Activated gamma-delta T cell treated with Interleukin-2 at 50 U/mL for 16 hours (primary cell): ENCODE measurements at places on chromosomes 6 and 20.

- no peak for DNase-seq
Observed at GRCh38 chr6:157402996-157403685, 22.2 kb downstream of the ZDHHC14 start.

DNA sequence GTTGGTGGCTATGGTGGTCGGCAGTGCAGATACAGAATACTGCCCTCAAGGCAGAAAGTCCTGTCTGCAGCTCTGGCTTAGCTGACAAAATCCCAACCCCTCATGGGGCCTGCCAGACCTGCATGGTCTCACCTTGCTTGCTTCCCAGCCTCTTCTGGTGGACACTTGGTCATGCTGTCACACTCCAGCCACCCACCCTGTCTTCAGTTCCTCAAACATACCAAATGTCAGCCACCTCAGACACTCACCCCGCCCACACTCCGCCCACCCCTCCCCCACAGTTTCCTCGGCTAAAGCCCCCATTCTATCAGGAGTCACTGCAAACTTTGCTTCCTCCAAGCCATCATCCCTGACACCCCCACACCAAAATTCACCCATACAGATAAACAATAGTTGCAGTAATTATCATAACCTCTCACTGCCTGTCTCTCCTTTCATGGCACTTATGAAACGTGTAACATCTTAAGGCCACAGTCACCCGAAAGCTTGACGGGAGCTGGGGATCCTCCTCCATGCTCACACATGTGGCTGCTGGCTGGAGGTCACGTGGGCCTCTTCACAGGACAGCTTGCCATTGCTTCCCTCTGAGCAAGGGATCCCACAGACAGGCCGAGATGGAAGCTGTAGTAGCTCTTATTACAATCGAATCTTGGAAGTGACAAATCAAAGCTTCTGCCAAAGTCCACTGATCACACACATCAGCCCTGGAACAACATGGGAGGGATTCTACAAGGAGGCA is 202.2 kb downstream of the PTPRT start:
- DNase-seq: no peak

- DNase-seq: no peak
Observed at GRCh38 chr6:6434151-6434550, 113.7 kb upstream of the F13A1 start.

DNA sequence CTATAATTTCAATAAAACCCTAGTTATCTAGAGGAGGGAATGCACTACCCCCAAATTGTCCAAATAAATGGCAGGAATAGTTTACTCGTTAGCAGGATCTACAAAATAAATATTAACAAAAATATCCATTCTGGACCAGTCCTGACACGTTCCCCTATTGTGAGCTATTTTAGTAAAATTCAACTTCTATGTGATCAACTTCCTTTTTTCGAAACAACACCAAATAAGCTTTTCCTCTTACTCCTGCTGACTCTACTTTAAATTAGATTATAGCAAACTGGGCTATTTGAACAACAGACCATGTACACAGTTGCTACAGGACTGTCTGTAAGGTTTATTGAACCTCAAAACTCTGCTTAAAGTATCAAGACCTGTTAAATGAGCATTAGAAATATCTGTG is 154.3 kb downstream of the IPCEF1 start:
- no peak for DNase-seq

DNA sequence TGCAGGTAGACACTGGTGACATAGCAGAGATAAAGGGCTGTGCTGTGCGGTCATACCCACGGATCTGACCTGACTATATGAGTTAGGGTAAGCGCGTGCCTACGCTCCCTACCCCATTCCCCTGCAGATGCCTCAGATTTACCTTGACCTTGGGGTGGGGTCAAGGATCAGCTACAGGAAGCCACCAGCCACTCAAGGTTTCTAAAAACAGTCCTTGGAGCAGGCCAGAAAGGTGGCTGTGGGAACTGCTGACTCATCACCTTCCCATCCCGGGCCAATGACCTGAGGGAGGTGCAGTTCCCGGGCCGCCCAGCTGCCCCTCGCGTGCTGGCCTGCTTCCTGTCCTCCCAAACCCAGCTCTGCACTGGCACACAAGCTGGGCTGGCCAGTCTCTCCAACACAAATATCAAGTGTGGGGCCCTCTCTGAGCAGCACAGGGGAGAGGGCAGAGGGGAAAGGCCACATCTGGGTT is 23.0 kb downstream of the KCNK5 start:
- DNase-seq: no peak

DNA sequence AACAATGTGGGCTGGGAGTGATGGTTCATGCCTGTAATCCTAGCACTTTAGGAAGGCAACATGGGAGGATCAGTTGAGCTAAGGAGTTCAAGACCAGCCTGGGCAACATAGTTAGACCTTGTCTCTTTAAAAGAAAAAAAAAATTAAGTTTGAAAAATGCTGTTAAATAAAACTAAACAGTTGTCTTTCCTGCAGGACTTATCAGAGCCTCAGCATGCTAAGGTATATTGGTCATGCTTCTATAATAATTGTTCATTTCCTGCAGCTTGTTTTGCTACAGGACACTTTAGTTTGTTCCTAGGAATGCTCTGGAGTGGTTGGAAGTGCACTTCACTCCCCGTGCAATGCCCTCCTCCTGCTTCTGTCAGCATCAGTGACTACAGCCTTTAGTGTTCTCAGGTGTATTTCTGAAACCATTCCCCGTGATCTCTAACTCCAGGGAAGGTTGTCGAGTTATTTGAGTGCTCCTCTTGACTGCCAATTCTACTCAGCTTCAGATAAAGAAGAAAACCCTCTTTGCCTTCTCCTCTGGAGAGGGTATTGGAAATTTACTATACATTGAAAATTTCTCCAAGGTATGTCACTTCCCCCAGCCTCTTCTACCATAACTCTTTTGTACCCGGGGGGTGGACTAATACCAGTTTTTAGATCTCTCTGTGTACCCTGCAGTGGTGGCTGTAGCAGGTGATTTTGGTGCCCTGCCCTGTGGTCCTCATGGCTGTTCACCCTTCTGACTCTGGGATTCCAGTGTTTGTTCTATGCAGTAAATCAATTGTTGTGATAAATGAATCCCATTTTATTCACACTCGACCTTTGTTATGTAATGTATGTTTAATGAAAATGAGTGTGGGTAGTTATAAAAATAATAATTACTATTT is 33.8 kb downstream of the NHLRC1 start:
- no peak for DNase-seq

- no peak for DNase-seq
Observed at GRCh38 chr20:4043796-4044195, 28.4 kb upstream of the RNF24 start.

GRCh38 chr6:11806561-11807317 is 28.1 kb upstream of the ADTRP start:
- no peak for DNase-seq

- DNase-seq: no peak
Observed at GRCh38 chr6:149284904-149285303, 32.6 kb upstream of the TAB2 start.

DNA sequence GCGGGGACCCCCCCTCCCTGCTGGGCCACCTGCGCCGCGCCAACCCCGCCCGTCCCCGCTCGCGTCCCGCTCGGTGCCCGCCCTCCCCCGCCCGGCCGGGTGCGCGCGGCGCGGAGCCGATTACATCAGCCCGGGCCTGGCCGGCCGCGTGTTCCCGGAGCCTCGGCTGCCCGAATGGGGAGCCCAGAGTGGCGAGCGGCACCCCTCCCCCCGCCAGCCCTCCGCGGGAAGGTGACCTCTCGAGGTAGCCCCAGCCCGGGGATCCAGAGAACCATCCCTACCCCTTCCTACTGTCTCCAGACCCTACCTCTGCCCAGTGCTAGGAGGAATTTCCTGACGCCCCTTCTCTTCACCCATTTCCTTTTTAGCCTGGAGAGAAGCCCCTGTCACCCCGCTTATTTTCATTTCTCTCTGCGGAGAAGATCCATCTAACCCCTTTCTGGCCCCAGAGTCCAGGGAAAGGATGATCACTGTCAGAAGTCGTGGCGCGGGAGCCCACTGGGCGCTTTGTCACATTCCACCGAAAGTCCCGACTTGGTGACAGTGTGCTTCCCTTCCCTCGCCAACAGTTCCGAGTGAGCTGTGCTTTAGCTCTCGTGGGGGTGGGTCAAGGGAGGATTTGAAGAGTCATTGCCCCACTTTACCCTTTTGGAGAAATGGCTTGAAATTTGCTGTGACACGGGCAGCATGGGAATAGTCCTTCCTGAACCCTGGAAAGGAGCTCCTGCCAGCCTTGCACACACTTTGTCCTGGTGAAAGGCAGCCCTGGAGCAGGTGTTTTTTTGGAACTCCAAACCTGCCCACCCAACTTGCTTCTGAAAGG is 2.1 kb downstream of the VEGFA start:
- no peak for DNase-seq
